Posterior vena cava (tissue), 2 donors: ENCODE measurements at places on chromosomes 5 and 9. TPM values are rescaled to one million over a fixed set of nuclear protein-coding genes. Genes with fewer than 3 reads are reported as not detected.

The LCN1 gene
- not detected for total RNA-seq

The S1PR3 gene
- 208 TPM for total RNA-seq

GRCh38 chr9:36169166-36169565 is at the start of gene CCIN:
Gene CCIN (plus strand): TSS chr9:36169388. CDS start chr9:36169503, 115 bp downstream.
- DNase-seq, result no peak

GRCh38 chr5:139631520-139632165 is 16.5 kb upstream of the CXXC5 start:
- peak; percentile 6 for DNase-seq

- no peak for DNase-seq
Observed at GRCh38 chr5:58224221-58224620, 235.7 kb downstream of the PLK2 start.

- DNase-seq, result no peak
Observed at GRCh38 chr5:63025679-63026078, 447.1 kb downstream of the LRRC70 start.

The SPATA9 gene
- 0.51 TPM for total RNA-seq

GRCh38 chr9:84230355-84231145 is 110.0 kb downstream of the SLC28A3 start:
- no peak for DNase-seq

The F2RL1 gene
- 1.4 TPM for total RNA-seq

- no peak for DNase-seq
Observed at GRCh38 chr9:88926781-88927505, 64.3 kb upstream of the S1PR3 start.

The TLR4 gene
- 31.3 TPM for total RNA-seq

- DNase-seq, result no peak
Observed at GRCh38 chr9:74951107-74951720, 1.5 kb downstream of the C9orf40 start.

DNA sequence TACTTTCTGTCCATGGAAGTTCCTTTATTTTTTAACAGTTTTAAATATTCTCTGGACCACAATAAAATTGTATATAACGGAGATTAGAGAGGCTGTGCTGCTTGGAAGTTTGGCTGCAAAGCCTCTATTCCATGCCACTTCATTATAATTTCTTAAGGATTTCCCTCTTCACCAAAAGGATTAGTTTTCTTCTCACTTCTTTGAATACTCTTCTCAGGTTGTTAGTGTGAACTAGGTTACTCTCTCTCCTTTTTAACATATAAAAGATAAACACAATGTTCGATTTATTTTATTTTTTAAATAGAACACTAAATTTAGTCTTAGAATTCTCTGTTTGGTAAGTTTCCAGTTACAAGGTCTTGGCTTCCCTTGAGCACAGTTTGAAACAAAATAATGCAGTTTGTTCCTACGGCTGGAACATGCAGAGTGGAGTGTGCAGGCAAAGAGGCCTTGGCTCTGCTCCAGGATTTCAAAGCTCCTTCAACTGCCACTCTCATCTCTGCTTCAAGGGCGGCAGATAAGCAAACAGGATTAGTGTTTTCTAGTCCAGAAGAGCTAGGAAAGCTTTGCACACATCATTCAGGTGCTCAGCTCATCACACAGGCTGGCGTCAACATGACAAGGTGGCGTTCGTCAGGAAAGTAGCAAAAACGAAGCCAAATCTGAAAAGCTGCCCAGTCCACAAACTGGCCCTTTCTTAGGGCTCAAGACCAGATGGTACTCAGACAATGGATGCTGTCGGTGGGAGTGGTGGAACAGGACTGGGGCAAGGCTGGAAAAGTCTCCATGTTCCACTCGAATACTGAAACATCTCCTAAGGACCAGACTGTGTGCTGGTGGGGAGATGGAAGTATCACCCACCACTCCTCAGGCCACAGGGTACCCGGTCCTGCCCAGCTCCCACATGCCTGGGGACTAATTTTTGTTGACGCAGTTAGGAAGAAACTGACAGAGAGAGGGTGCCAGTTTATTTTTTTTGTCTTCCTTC is 286.6 kb downstream of the CRB2 start:
- DNase-seq, result no peak

The PCDHGB1 gene
- 2.6 TPM for total RNA-seq

GRCh38 chr9:7656636-7657035 is 142.9 kb downstream of the DMAC1 start:
- DNase-seq, result no peak

DNA sequence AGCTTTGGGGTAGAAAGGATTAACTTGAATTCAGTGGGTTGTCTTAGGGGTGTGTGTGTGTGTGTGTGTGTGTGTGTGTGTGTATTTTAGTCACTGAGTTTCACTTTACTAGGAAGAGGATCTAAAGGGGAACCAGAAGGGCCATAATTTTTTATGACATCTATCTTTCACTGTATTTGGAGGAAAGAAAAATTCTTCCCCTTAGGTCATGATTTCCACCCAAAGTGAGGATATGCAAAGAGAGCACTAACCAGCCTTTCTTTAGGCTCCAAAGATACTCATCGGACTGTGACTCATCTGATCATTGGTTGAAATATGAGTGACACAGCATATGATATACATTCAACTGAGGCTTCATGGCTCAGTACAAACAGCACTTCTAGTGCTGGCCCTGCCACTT is 75.2 kb upstream of the RASGRF2 start:
- DNase-seq, result no peak

The DEPDC1B gene
- total RNA-seq, result 0.67 TPM

GRCh38 chr9:74309654-74310053 is 187.5 kb upstream of the RORB start:
- DNase-seq, result no peak

The TLX3 gene
- total RNA-seq, result not detected

DNA sequence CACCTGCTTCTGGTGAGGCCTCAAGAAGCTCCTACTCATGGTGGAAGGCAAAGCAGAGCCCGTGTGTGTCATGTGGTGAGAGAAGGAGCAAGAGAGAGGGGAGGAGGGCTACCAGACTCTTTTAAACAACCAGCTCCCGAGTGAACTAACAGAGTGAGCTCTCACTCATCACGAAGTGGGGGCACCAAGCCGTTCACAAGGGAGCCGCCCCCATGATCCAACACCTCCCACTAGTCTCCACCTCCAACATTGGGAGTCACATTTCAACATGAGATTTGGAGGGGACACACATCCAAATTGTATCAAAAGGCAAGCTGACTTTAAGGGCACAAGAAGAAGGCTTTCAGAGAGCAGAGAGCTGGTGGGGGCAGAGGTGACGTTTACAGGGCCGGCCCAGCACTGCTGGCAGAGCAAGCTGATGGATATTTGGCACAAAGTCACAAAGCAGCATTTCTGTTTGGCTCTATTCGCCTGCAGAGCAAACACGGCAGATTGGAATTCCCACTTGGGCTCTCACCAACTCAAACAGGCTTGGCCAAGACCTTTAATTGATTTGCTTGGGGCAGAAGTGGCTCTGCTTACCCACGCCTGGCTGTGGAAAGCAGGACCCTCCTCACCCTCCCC is 20.0 kb downstream of the PITX1 start:
- DNase-seq, result peak; percentile 67

- no peak for DNase-seq
Observed at GRCh38 chr5:58924306-58924705, 341.4 kb downstream of the RAB3C start.

DNA sequence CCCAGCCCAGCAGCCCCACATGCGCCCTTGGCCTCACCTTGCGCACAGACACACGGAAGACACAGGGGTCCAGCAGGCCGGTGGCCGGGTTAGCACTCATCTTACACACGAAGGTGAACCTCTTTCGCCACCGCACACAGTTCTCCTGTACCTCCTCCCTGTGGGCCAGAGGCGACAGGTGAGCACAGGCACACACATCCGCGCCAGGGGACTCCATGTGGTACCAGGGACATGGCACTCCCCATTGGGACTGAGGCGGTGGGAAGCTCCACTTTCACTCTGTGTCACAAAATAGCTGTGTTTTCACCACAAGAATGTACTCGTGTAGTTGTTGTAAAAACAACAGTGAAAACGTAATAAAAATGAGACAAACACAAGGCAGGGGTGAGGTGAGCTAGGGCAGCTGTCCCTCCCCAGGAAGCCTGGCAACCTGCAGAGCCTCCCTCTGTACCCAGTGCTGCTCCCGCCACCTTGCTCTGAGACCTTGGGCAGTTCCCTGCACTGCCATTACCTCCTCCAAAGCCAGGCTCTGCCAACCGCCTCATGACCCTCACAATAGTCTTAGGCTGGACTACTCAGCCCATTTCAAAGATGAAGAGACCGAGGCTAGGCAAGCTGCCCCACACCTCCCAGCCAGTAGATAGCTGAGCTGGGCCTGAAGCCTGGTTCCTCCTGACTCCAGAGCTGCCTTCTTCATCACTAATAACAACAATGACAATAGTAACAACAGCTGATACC is 16.3 kb upstream of the DPM2 start:
- DNase-seq, result no peak

GRCh38 chr5:1004461-1005248 is 3.9 kb upstream of the NKD2 start:
- peak; percentile 92 for DNase-seq

- no peak for DNase-seq
Observed at GRCh38 chr9:76634356-76635054, 129.7 kb upstream of the PCA3 start.

- no peak for DNase-seq
Observed at GRCh38 chr5:40754381-40755092, 1.2 kb downstream of the TTC33 start.

The MARCOL gene
- not detected for total RNA-seq

GRCh38 chr9:109497226-109498153 is 617 bp downstream of the PTPN3 start:
- DNase-seq, result no peak

DNA sequence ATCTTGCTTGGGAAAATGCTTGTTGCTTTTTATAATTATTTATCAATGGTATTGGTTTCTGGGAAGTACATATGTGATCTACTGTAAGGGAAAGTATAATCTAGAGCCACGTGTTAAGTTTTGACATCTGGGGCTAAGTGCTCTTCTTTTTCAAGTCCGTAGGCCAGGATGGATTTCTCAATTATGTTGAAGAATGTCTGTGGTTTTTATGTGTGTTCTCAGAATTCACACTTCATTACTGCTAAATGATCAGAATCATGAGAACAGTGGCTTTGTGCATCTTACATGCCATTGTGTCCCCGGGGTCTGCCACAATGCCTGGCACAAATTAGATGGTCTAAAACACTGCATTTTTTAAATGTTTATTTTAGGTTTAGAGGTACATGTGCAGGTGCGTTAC is 14.5 kb upstream of the AUH start:
- no peak for DNase-seq

- DNase-seq, result no peak
Observed at GRCh38 chr5:33806738-33807442, 84.9 kb downstream of the ADAMTS12 start.

The PCDHGA6 gene
- total RNA-seq, result 6.6 TPM

GRCh38 chr9:110133608-110134210 is 74.2 kb downstream of the C9orf152 start:
- DNase-seq, result no peak

DNA sequence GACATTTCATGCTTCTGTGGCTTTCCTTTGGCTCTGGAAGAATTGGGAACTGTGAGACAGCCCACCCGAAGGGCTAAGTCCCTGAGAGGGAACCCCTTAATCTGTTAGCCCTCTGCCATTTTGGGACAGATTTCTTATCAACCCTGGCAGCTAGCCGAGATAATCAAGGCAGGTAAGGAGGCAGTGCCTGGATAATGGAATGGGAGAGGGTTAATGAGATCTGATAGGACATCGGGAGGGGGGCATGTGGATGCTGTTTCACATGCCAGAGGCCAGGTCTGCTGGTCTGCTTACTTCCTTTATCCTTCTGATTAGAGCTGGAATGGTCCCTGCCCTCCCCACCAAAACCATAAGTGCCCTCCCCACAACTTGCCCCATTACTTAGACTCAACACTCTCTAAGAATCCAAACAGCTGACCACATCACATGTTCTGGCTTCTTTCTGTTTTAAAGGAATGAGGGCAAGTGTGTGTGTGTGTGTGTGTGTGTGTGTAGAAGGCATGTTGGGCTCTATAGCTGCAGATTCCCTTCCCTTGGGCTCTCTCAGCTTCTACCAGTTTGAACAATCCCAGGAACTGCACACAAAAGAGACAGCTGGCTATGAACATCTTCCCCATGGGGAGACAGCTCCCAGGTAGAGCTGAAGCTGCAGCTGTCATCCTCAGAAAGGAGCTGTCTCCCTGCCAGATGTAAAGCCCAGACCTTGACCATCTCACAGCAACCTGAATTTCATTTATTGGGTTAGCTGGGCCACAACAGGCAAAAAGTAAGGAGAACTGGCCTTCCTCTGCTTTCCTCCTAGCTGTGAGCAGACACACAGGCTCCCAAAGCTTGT is 221.3 kb downstream of the PIK3R1 start:
- DNase-seq, result no peak

DNA sequence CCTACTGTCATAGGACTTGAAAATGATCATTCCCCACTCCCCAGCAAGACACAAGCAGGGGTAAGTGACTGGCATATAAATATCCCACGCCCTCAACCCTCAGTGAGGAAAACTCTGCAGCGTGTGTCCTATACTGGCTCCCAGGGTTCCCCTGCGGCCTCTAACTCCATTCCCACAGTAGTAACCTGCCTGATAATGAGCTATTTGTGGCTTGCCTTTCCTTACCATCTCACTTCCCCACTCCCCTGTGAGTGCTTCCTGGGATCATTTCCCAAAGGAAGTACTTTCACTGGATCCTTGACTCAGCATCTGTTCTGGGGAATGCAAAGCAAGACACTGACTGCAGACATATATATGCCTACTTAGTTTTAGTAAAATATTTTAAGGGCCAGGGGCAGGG is 14.3 kb downstream of the CDC14B start:
- no peak for DNase-seq

GRCh38 chr9:114936581-114936980 is 6.2 kb upstream of the TNFSF8 start:
- no peak for DNase-seq

DNA sequence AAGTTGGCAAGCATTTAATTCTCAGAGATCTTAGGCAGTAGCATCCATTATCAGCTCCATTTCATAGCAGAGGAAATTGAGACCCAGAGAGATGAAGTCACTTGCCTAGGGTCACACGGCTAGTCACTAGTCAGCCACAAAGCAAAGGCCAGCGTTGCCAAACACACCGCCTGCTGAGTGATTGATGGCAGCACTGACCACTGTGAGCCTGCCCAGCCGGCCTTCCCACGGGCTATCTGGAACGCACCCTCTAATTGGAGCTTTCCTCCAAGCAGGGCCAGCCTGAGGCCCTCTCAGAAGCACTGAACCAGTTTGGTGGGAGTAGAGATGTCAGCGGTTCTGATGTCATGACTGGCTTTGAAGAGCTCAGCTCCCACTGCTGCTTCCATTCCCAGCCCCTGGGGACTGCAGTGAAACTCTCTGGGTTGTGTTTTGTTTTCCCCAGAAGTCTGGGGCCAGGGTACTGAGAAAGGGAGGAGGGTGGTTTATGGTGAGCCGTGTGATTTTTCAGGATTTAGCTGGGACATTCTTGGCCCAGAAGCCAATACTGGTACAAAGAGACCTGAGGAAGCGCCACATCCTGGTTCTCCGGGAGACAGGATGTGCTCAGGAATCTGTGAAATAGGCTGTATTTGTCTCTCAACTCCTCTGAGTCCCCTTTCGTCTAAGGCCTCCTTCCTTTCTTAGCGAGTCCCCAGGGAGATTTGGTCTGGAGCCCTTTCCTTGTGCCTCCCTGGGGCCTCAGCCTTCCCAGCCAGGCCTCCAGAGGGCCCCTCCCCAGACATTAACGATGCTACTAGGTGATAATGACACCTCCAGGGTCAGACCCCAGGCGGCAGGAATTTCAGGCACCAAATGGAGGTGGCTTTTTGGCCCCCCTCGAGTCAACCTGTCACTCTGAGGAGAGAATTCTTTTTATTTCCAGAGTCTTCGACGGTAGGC is 44.5 kb downstream of the SPRY4 start:
- peak; percentile 90 for DNase-seq

GRCh38 chr9:115910959-115911358 is 242.6 kb upstream of the PAPPA start:
- DNase-seq, result no peak

- no peak for DNase-seq
Observed at GRCh38 chr9:80485420-80486250, 913.9 kb downstream of the TLE4 start.

The IRX2 gene
- total RNA-seq, result 0.38 TPM
